T-helper 1 cell (primary cell): ENCODE measurements at places on chromosomes 5 and 9.

- DNase-seq: no peak
Measured at GRCh38 chr9:79693750-79694149, 122.0 kb downstream of the TLE4 start.

GRCh38 chr5:41878643-41879478 lies 8.6 kb upstream of the OXCT1 start:
- no peak for DNase-seq

GRCh38 chr9:33025572-33026342 lies 684 bp downstream of the DNAJA1 start:
- peak; percentile 71 for DNase-seq

GRCh38 chr5:132260714-132261551 lies 3.4 kb downstream of the PDLIM4 start:
- no peak for DNase-seq

- no peak for DNase-seq
Measured at GRCh38 chr9:82382887-82383616, 394.5 kb downstream of the SPATA31D1 start.

GRCh38 chr9:137545123-137545522 lies 5.1 kb downstream of the PNPLA7 start:
- no peak for DNase-seq

- DNase-seq: no peak
Measured at GRCh38 chr9:95088421-95089161, 228.9 kb downstream of the FANCC start.

- DNase-seq: no peak
Measured at GRCh38 chr5:134133995-134134541, 19.6 kb downstream of the TCF7 start.

DNA sequence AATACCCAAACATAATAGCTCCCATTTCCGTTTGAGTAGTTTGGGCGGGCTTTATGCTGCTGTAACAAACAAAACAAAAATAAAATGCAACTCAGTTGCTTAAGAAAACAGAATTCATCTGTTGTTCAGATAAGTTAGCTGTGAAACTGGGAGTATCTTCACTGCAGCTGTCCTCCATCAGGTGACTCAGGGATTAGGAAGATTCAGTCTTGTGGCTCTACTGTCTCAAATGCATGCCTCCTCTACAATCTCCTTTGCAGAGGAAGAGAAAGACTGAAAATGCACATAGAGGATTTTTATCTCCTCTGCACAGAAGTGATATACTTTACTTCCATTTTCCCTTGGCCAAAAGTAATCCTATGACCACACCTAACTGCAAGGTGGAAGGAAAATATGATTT lies 883.7 kb downstream of the PTPRD start:
- DNase-seq: no peak

DNA sequence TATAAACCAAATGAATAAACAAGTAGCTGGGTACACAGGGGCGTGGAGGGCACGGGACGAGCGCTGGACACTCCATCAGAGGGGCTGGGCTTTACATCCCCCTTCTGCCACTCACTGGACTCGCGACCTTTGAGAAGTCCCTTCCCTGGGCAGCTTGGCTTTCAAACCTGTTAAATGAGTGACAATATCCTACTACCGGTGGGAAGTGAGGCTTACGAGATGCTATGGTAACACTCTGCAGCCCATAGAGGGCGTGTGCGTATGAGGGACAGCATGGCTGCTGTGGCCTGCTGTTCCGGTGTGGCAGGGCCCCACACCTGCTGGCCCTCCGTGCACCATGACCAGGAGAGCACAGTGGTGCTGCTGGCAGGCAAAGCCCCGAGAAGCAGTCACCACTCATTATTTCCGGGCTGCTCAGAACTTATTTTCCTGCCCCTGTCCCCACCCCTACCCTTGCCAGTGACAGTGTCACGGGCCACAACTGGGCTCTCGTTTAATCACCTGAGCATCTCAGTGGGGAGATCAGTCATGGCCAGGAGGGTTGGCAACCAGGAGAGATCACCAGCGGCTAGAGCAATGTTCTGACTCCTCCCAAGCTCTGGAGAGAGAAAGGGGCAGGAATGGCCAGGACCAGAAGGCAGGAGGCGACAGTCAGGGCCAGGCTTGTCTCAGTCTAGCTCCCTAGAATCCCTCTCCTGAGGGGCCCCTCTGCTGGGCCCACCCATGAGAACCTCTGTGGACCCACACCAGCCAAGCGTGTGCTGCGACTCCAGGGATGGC lies 10.5 kb downstream of the CLTB start:
- DNase-seq: no peak

GRCh38 chr5:166582416-166582815 lies 1709.0 kb upstream of the WWC1 start:
- DNase-seq: no peak

GRCh38 chr9:137744632-137745183 lies 125.9 kb downstream of the EHMT1 start:
- no peak for DNase-seq

GRCh38 chr5:21817668-21818369 lies 1035.3 kb downstream of the CDH12 start:
- no peak for DNase-seq

DNA sequence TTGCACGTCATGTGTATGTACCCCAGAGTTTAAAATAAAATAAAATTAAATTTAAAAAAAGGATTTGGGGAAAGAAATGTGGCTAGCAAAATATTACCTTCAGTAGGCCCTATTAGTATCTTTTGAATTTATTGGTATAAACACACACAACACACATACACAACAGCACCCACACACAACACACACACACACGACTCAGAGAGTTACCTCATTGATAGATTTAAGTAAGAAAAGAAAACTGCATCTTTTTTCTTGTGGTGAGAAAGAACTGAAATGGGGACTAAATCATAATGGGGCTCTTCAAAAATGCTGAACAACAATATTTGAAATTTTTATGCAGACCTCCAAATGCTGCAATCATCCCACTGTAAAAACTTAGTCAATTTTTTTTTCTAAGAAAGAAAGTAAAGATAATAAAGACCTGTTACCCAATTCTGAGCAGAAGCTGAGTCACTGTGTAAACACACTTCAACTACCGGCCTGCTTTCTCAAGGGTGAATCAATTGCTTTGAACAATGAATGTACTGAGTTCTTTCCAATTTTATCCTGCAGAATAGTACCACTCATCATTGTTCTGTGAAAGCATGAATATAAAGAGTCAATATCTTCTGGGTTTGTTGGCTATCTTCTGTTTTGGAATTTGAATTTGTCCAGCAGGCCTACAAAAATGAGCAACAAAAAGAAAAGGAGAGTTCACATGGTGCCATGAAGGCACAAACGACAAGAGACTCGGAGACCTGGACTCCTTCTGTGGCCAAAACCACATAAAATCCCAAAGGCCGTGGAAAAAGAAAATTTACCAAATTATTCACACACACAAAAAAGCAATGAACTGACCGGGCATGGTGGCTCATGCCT lies 57.9 kb upstream of the CCNG1 start:
- no peak for DNase-seq

- DNase-seq: no peak
Measured at GRCh38 chr5:6107675-6108539, 270.4 kb downstream of the MED10 start.

- no peak for DNase-seq
Measured at GRCh38 chr9:78122631-78123030, 91.0 kb upstream of the GNAQ start.

DNA sequence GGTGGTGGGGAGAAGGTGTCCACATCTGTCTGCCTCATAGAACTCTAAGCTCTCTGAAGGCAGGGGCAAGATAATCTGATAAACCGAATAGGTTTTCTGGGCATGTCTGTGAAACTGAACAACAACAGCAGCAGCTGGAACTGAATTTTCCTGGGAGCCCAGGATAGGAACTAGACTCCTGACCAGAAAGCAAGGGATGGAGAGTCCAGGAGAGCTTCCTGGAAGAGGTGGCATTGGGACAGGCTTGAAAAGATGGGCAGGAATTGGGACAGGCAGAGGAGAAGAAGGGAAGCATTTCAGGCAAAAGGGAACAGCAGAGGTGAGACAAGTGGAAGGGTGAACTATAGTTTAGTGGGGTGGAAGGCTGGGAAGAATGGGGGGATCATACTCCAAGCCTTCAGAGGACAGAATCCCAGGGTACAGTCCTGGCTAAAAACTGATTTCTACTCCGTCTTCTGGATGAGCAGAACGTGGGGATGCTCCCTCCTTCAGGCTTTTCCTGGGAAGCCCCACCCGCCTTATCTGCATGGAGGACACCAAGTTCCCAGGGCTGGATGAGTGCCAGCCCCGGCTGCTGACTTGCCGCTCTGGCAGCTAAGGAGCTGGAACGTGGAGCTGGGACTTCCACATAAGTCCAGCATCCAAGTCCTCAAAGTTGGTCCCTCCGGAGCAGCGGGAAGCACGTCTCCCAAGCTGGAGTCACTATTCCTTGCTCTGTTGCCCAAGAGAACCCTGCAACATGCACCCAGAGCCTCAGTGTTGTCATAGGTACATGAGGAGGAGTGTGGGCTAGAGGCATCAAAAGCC lies 13.9 kb upstream of the KIF12 start:
- DNase-seq: no peak

DNA sequence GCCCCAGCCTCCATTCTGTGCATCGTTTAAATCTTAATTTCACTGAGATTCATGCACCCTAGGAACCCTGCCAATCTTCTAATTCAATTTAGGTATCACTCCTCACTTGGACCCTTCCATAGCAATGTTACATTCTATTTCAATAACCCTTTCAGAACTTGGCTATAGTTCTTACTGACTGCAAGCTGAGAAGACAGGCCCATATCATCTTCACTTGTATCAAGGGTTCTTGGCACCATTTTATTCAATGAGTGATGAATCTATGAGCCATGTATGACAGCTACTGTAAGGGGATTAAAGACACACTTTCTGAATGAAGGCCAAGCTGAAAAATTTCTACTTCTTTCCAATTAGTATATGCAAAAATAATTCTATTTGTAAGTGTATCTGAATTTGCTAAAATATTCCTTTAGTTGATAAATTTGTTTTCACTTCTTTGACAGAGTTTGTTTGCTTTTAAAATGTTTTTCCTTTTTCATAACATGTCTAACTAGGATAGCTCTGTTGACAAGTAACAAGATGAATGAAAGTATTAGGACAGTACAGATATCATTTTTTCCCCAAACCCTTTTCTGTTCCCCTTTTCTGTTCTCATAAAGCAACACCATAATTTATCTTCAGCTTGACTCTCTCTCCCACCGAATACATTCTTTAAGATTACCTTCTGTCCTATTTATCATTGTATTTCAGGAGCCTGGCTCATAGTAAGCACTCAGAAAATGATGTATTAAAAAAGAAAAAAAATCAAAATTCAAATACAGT lies 9.6 kb downstream of the ITGA2 start:
- DNase-seq: no peak
